ENCODE measurements at places on chromosomes 4 and X.

- DNase-seq, result no peak
Observed at GRCh38 chr4:155629956-155630355, 36.7 kb upstream of the GUCY1A1 start.

- no peak for DNase-seq
Observed at GRCh38 chrX:105191878-105192277, 28.6 kb downstream of the TEX13A start.

- DNase-seq, result no peak
Observed at GRCh38 chrX:153612413-153612812, 13.5 kb upstream of the CCNQ start.

DNA sequence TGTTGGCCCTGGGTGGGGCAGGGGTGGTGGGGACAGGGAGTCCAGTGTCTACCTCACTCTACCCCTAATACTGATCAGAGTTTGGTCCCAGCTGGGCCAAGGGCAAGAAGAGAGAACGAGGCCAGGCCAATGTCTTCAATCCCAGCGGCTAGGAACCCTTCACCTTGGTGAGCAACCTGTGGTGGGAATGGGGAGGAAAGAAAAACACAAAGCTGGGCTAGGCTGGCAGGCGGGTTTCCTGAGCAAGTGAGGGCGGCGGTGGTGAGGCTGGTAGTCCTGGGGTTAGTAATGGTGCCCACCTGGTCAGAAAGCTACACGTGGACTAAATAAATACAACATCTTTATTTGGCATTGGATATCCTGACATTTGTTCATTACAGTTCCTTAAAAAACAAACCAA, 5.6 kb downstream of the PQBP1 start:
- no peak for DNase-seq

- no peak for DNase-seq
Observed at GRCh38 chr4:178010596-178010995, 568.4 kb upstream of the AGA start.

DNA sequence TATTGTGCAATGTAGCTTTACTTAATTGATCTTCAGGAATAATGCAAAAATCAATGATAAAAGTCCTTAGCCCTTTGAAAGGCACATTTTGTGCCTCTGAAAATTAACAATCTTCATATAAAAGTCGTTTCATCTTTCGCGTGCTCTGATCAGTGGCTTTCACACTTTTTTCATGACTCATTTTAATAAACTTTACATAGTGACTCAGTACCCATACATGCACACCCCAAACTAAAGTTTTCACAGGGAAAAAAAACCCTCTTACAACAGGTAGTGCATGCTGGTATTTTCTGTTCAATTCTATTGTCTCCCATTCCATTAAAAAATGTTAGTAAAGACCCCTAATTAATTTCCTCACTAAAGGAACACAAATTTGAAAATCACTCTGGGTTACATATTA, 21.5 kb downstream of the RWDD4 start:
- DNase-seq, result no peak

GRCh38 chr4:120843849-120844527, 78.5 kb downstream of the PRDM5 start:
- DNase-seq, result no peak

DNA sequence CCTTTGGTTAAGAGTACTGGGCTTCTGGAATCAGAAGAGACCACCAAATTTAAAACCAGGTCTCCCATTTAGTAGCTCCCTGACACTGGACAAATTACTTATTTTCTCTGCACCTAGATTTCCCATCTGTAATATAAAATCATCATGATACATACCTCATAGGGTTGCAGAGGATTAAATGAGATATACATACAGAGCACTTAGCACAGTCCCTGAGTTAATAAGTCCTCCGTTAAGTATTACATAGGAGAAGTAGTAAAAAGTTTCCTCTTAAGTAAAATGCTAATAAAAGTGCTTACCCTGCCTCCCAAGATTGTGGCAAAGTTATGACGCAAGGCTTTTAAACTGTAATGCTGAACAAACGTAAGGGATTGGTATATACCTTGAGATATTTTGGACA, 539 bp upstream of the CHIC1 start:
- DNase-seq, result no peak

DNA sequence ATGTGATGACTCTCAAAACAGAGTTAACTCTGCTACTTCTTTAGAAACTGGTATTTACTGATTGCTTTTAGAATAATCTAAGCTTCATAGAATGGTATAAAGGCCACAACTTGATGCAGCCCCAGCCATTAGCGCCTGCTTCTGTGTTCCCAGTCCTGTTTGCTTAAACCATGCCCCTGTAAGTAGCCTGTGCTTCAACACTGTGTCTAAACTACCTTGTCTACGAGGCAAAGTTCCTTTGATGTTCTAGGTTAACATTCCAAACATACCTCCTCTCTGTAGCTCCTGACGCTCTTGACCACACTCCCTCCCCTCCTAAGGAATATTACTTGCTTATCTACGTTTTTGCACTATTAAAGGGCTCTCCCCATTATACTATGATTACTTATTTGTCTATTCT, 352.5 kb upstream of the ADGRL3 start:
- DNase-seq, result no peak

- DNase-seq, result no peak
Observed at GRCh38 chrX:94662689-94663088, 988.7 kb downstream of the FAM133A start.

GRCh38 chr4:156517956-156518355, 453.6 kb downstream of the PDGFC start:
- no peak for DNase-seq

GRCh38 chr4:149885896-149886295, 70.3 kb upstream of the IQCM start:
- no peak for DNase-seq

- DNase-seq, result no peak
Observed at GRCh38 chrX:128848374-128848773, 674.9 kb downstream of the SMARCA1 start.

DNA sequence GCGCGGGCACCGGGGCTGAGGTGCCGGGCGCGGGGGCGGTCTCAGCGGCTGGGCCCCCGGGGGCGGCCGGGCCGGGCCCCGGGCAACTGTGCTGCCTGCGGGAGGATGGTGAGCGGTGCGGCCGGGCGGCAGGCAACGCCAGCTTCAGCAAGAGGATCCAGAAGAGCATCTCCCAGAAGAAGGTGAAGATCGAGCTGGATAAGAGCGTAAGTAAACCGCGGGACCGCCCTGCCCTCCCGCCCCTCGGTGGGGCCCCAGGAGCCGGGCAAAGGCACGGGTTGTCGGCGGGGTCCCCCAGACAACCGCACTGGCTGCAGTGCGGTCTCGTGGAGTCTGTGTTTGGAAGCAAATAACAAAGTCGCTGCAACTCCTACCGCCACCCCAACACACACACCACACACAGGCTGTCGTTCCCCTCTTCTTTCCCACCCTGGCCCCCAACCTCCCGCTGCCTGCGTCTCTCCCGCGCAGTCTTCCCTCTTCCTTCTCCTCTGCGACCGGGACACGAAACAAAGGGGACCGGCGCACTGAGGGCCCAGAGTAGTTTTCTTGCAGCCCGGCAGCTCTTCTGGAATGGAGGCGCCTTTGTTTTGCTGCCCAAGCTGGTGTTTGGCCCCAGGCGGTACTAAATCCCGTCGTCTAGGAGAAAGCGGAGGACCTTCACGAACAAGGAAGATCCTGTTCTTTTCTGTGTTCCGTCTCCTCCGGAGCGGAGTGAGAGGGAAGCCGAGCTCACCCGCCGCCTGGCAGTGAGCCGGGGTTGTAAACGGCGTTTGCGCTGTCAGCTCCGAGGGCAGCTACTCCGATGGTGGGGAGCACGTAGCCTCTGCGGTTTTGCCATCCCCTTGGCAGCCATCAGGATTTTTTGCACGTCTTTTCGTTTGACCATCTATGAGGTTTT, 788 bp downstream of the SAP30 start:
- peak; percentile 66 for DNase-seq

- no peak for DNase-seq
Observed at GRCh38 chr4:109248322-109248900, 54.0 kb downstream of the COL25A1 start.

- no peak for DNase-seq
Observed at GRCh38 chr4:153706519-153706918, 22.4 kb downstream of the TLR2 start.

DNA sequence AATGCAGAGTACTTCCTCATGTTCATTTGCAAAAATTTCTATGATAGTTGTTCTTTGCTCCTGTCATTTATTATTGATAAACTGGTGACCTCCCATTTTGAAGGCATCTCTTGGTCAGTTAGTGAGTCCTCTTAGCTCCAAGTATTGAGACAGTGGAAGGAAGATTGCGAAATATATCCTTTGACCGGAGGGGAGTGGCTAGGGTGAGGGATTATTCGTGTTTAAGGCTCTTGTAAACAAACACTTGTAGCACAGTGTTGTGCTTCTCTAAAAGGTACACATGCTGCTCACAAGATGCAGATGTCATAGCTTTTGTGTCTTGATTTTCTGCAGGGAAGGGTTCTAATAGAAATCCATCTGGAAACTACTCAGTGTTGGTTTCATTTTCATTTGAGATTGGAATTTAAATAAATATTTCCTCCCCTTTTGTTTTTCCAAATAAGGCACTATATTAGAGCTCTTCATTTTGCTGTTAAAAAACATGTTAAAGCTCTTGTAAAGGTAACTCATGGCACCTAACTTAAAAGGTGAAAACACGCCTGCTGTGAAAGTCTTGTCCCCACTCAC, 21.8 kb downstream of the TXLNG start:
- DNase-seq, result no peak

DNA sequence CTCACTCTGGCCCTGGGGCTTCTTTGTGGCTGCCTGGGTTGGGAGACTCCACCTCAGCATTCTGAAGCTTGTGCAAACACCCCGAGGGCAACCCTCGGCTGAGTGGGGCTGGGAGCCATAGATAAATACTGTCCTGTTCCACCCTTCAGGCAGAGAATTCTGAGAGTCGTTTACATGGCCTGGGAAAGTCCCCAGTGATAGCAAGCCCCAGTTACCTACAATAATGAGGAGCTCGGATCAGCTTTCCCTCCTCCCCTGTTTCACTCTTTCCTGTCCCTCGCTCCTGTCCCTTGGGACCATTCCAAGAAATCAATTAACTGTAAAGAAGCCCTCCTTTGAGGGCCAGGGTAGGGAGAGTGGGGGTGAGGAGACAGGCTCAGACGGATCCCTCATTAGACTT, 31.6 kb upstream of the DDX3X start:
- DNase-seq, result no peak

Measured in activated CD8-positive, alpha-beta memory T cell treated with anti-CD3 and anti-CD28 coated beads, Interleukin-2, amount 50 U/mL, for 48 hours (primary cell).